ENCODE measurements at places on chromosomes 3 and 15.

DNA sequence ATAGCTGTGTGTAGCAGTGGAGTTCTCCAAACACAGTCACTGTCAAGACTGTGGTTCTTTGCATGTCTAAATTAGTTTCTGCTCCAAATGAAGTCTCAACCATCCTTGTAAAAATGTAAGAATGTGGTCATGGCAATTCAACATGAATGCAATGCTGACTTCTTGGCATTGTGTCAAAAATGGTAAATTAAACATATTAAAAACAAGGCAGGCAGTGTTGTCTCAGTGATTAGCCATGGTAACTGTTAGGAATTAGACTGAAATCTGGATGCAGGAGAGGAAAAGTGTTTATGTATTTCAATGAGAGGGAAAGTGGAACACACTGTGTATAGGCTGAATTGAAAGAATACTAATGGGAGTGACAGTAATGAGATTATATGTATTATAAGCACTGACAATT is 597.2 kb downstream of the EDEM1 start:
- H3K4me1 ChIP-seq: no peaks in the 10 kb centered on the region
- H3K36me3 ChIP-seq: no peaks in the 10 kb centered on the region
- H3K27ac ChIP-seq: no peak overlapping the region
- DNase-seq: no peak

DNA sequence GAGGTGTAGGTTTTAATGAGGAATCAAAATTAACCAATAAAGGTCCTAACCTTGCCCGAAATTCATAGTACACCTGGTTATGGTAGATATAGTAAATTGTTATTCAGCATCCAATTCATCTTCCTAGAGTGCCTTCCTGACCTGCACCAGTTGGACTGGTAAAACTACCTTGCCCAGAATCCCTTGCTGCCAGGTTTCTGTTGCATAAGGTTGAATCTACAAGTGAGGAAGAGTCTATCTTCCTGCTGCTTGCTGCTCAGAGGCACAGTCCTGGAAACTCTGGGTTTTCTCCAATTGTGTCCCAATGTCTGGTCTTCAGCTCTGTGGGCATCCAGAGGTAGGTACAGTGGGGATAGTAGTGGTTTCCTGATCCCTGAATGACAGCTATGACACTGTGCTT is 17.3 kb downstream of the CCDC54 start:
- DNase-seq: peak; percentile 21
- no peak overlapping the region for H3K4me3 ChIP-seq

GRCh38 chr3:42780892-42781700 is 8.0 kb upstream of the CCDC13 start:
- peak; percentile 79 for DNase-seq

- H3K4me3 ChIP-seq: no peak overlapping the region
- H3K36me3 ChIP-seq: no peaks in the 10 kb centered on the region
- no peak for DNase-seq
- no peak overlapping the region for H3K27ac ChIP-seq
- no peaks in the 10 kb centered on the region for H3K4me1 ChIP-seq
These were observed 42.9 kb downstream of the TBC1D2B start for GRCh38 chr15:78034495-78035191.

- no peak overlapping the region for H3K27ac ChIP-seq
- H3K27me3 ChIP-seq: no peaks in the 10 kb centered on the region
These were observed 104.7 kb downstream of the UNC13C start for GRCh38 chr15:54082836-54083492.

DNA sequence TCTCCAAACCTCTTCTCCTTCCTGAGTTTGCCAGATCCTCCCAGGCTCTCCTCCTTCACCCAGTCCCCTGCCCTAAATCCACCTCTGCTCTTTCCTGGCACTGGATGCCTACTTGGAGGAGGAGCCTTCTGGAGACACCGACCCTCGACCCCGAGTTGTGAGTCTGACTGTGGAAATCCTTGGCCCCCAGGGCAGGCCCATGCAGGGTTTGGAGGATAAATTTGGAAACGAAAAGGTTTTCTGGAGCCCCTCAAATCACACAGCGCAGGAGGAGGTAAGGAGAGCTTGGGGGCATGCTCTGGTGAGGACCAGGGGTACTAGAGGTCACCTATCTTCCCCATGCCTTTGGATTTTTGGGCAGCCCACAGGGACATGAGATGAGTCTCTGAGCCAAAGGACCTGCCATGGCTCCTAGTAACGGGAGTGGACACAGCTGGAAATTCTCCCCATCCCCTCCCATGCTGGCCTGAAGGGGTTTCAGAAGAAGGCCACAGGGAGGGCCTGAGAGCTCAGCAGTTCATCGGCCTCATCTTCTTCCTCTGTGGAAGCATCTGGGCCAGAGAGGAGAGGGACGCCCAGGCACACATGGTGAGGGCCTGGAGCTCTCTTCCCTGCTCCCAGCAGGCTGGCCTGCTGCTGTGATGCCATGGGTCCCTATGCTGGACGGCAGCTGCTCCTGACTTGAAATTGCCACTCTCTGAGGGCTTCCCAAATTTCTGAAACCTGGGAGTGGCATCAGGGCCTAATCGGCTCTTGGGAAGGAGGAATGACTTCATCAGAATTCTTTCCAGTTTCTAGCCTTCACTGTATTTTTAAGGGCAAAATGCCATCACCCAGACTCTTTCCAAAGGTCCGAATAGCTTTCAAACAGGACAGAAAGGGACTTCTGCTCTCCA is 68.6 kb upstream of the ITGA11 start:
- H3K36me3 ChIP-seq: no peaks in the 10 kb centered on the region
- H3K4me3 ChIP-seq: no peak overlapping the region
- peaks cover 2% of the 10 kb centered on the region for H3K4me1 ChIP-seq
- no peaks in the 10 kb centered on the region for H3K27me3 ChIP-seq
- H3K27ac ChIP-seq: no peak overlapping the region

DNA sequence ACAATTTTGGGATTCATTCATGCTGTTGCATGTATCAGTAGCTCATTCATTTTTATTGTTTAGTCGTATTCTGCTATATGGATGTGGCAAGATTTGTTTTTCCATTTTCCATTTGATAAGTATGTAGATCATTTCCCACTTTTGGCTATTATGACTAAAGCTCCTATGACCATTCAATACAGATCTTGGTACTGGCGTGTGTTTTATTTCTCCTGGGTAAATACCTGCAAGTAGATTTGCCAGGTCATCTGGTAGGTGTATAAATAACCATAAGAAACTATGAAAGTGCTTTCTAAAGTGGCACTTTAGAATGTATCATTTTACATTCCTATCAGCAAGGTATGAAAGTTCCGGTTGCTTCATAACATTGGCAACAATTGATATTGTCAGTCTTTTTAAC is 124.6 kb downstream of the TNIK start:
- H3K36me3 ChIP-seq: no peaks in the 10 kb centered on the region
- no peak overlapping the region for H3K27ac ChIP-seq
- H3K27me3 ChIP-seq: no peaks in the 10 kb centered on the region
- peaks cover 2% of the 10 kb centered on the region for H3K4me1 ChIP-seq
- DNase-seq: no peak

- no peak for DNase-seq
- H3K27me3 ChIP-seq: no peaks in the 10 kb centered on the region
- no peak overlapping the region for H3K27ac ChIP-seq
- H3K36me3 ChIP-seq: no peaks in the 10 kb centered on the region
- no peak overlapping the region for H3K4me3 ChIP-seq
These were observed 9.0 kb downstream of the C2CD4A start for GRCh38 chr15:62075595-62076277.

- H3K27me3 ChIP-seq: no peaks in the 10 kb centered on the region
- H3K36me3 ChIP-seq: no peaks in the 10 kb centered on the region
- no peak overlapping the region for H3K4me3 ChIP-seq
- H3K27ac ChIP-seq: no peak overlapping the region
- no peaks in the 10 kb centered on the region for H3K4me1 ChIP-seq
- no peak for DNase-seq
These were observed 515.9 kb downstream of the GBE1 start for GRCh38 chr3:81245501-81245900.

DNA sequence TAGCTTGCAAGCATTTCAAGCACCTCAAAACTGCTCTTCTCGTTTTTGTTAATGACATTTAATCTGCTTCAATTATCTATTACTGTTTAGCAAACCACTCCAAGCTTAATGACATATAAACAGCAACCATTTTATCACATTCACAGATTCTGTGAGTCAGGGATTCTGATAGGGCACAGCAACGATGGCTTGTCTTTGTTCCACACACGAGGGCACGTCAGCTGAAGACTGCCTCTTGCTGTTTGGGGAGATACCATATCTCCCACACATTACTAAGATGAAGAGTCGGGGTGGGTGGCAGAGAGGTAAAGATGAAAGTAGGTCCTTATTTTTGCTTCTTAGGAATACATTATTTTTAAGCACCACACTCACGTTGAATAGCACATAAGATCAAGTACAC is 19.3 kb downstream of the CPOX start:
- no peaks in the 10 kb centered on the region for H3K4me1 ChIP-seq

- H3K36me3 ChIP-seq: no peaks in the 10 kb centered on the region
- H3K4me3 ChIP-seq: no peak overlapping the region
- no peak for DNase-seq
- H3K27me3 ChIP-seq: no peaks in the 10 kb centered on the region
These were observed 207.9 kb upstream of the TBL1XR1 start for GRCh38 chr3:177405191-177405672.

DNA sequence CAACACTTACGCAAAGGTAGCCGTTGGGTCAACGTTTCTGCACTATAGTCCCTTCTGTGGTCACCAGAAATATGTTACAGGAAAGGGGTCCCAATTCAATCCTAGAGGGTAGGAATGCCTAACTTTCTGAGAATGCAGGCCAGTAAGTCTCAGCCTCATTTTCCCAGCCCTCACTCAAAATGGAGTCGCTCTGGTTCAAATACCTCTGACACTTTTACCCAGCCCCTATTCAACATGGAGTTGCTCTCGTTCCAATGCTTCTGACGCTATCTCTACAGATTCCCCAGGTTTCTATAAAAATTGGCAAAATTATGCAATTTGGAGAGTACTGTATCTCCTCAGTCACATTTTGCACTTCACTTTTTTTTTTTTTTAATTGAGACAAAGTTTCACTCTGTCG is 39.7 kb downstream of the ZNF445 start:
- H3K27ac ChIP-seq: no peak overlapping the region
- no peak overlapping the region for H3K4me3 ChIP-seq
- H3K4me1 ChIP-seq: no peaks in the 10 kb centered on the region
- H3K36me3 ChIP-seq: no peaks in the 10 kb centered on the region

- H3K4me3 ChIP-seq: no peak overlapping the region
- no peak for DNase-seq
- H3K27ac ChIP-seq: no peak overlapping the region
- no peaks in the 10 kb centered on the region for H3K27me3 ChIP-seq
- H3K4me1 ChIP-seq: no peaks in the 10 kb centered on the region
These were observed 30.5 kb downstream of the ACAN start for GRCh38 chr15:88833731-88834100.

DNA sequence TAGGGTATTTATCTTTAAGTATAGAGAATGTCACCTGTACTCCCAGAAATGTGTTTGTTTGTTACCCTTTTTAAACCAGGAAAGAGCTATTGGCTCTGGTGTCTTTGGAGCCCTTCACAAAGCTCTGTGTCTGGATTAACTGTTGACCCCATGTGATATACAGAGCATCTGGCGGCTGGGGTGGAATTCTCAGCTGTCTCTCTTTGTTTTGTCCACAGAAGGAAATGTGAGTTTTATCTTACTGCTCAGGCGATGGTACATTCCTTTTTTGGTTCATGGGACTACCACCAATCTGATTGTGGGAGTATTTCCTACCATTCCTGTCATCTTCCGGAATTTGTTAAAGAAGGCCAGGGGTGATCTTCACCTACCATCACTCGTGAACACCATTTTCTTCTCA is 120.3 kb downstream of the AKAP13 start:
- H3K36me3 ChIP-seq: no peaks in the 10 kb centered on the region
- no peak overlapping the region for H3K27ac ChIP-seq
- H3K4me3 ChIP-seq: no peak overlapping the region
- no peaks in the 10 kb centered on the region for H3K27me3 ChIP-seq
- peaks cover 32% of the 10 kb centered on the region for H3K4me1 ChIP-seq

GRCh38 chr3:194497799-194498575 is 11.2 kb upstream of the ATP13A3 start:
- no peak overlapping the region for H3K4me3 ChIP-seq
- no peaks in the 10 kb centered on the region for H3K4me1 ChIP-seq
- H3K27me3 ChIP-seq: no peaks in the 10 kb centered on the region
- DNase-seq: no peak
- H3K36me3 ChIP-seq: no peaks in the 10 kb centered on the region

DNA sequence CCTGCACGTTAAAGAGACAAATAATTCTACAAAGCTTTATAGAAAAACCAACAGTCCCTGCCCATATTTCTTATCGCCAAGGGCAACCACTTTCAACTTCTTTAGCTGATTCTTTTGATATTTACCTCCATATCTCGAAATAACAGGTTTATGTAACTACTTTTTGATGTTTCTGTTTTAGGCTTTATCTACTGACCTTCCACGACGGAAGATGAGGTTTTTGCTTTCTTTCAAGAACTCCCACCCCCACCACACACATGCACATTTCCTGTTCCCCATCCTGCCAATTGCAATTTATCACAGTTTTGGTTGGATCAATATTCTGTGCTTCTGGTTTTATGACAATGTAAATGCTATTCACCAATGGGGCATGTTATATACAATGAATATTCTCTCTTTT is 330.4 kb upstream of the ICE2 start:
- H3K36me3 ChIP-seq: no peaks in the 10 kb centered on the region
- no peak for DNase-seq
- peaks cover 3% of the 10 kb centered on the region for H3K4me1 ChIP-seq
- H3K4me3 ChIP-seq: no peak overlapping the region
- no peak overlapping the region for H3K27ac ChIP-seq

GRCh38 chr3:188926741-188927511 is 244.8 kb upstream of the TPRG1 start:
- H3K36me3 ChIP-seq: no peaks in the 10 kb centered on the region
- no peaks in the 10 kb centered on the region for H3K27me3 ChIP-seq
- H3K4me3 ChIP-seq: no peak overlapping the region
- no peak overlapping the region for H3K27ac ChIP-seq

GRCh38 chr15:101187820-101188636 is 63.8 kb downstream of the CHSY1 start:
- H3K4me1 ChIP-seq: peaks cover 10% of the 10 kb centered on the region
- peak overlapping the region; percentile 47 for H3K27ac ChIP-seq
- DNase-seq: peak; percentile 84
- no peaks in the 10 kb centered on the region for H3K36me3 ChIP-seq
- H3K27me3 ChIP-seq: no peaks in the 10 kb centered on the region
- H3K4me3 ChIP-seq: no peak overlapping the region

GRCh38 chr15:20346082-20346805 is 195.4 kb downstream of the GOLGA6L6 start:
- H3K36me3 ChIP-seq: no peaks in the 10 kb centered on the region
- no peaks in the 10 kb centered on the region for H3K27me3 ChIP-seq
- no peak for DNase-seq
- no peak overlapping the region for H3K4me3 ChIP-seq

GRCh38 chr3:140686128-140686527 is 8.3 kb downstream of the TRIM42 start:
- no peaks in the 10 kb centered on the region for H3K4me1 ChIP-seq
- no peaks in the 10 kb centered on the region for H3K36me3 ChIP-seq
- H3K27ac ChIP-seq: no peak overlapping the region
- no peak for DNase-seq
- no peaks in the 10 kb centered on the region for H3K27me3 ChIP-seq

- H3K27me3 ChIP-seq: no peaks in the 10 kb centered on the region
- H3K4me3 ChIP-seq: no peak overlapping the region
- no peaks in the 10 kb centered on the region for H3K36me3 ChIP-seq
- peaks cover 3% of the 10 kb centered on the region for H3K4me1 ChIP-seq
These were observed 112.9 kb downstream of the FHIT start for GRCh38 chr3:61138401-61138800.

GRCh38 chr3:10389995-10390394 is 69.1 kb upstream of the SEC13 start:
- no peak overlapping the region for H3K4me3 ChIP-seq
- no peaks in the 10 kb centered on the region for H3K27me3 ChIP-seq
- no peaks in the 10 kb centered on the region for H3K36me3 ChIP-seq
- H3K27ac ChIP-seq: no peak overlapping the region

All from mesendoderm (in vitro differentiated cells).